Lower lobe of right lung (tissue), 2 donors: ENCODE measurements at places on chromosomes 3 and 15. TPM values are rescaled to one million over a fixed set of nuclear protein-coding genes. Genes with fewer than 3 reads are reported as not detected.

Gene ISLR2
- total RNA-seq: 1.2 TPM

Gene PARP3
- 24.6 TPM for total RNA-seq

Gene OXTR
- 0.50 TPM for total RNA-seq

Gene MFSD1
- 102 TPM for total RNA-seq

Gene PIERCE2
- total RNA-seq: 2.7 TPM

Gene UROC1
- not detected for total RNA-seq

Gene LOXL1
- total RNA-seq: 7.6 TPM

Gene TF
- 2.8 TPM for total RNA-seq

Gene CCDC33
- 5.9 TPM for total RNA-seq

Gene FOXL2
- total RNA-seq: not detected

Gene OCA2
- total RNA-seq: 1.2 TPM

Gene EXD1
- total RNA-seq: not detected

Gene CCRL2
- 23.5 TPM for total RNA-seq

Gene PRR23C
- total RNA-seq: not detected

Gene GP5
- total RNA-seq: 0.38 TPM

Gene GMPPB
- total RNA-seq: 27.3 TPM

Gene CHRM5
- total RNA-seq: not detected

Gene MRAS
- 55.4 TPM for total RNA-seq

Gene HTR3E
- not detected for total RNA-seq

Gene BNC1
- 0.21 TPM for total RNA-seq

Gene TMEM207
- not detected for total RNA-seq

Gene DUSP7
- total RNA-seq: 28.8 TPM

Gene CAMK1
- 30.8 TPM for total RNA-seq

Gene MESP2
- total RNA-seq: not detected

Gene TRAIP
- total RNA-seq: 3.0 TPM

Gene SLC28A1
- not detected for total RNA-seq

Gene TMEM212
- 5.2 TPM for total RNA-seq

Gene OR5K3
- not detected for total RNA-seq

Gene CPNE9
- total RNA-seq: 0.44 TPM
